ENCODE measurements at places on chromosomes 6 and 20.

GRCh38 chr6:43658161-43658560 lies 13.3 kb downstream of the RSPH9 start:
- DNase-seq = no peak

DNA sequence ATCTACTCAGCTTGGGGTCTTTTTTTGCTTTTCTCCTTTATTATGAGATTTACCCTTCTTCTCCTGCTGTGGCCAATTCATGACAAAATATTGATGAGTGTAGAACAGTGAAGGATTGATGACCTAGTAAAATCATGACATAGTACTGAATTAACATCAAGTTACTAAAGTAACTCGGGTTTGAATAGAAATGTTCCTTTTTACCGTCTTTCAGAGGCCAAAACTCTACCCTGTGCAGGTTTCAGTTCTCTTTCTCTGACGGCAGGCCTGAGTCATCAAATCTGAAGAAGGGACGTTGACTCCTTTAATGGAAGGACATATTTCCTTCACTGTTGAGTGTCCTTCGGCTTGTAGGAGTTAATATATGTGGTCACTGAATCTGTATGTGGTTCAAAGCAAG lies 80.7 kb downstream of the RREB1 start:
- DNase-seq = no peak

DNA sequence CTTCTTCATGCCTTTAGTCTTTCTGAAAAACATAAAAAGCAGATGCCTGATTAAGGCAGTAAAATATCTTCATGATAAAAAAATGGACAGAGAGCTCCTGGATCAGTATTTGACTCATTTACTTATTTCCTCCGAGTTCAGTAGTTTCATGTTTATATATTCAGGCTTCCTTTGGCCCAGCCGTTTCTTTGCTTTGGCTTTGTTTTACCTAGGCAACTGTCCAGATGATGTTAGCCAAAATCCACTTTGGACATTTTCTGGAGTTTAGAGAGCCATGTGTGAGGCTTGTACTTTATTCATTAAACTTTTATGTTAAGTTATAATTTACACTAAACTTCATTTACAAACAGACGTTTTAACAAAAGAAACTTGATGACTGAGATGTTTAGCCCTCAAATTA lies 307.1 kb upstream of the RSPO3 start:
- peak; percentile 63 for DNase-seq

DNA sequence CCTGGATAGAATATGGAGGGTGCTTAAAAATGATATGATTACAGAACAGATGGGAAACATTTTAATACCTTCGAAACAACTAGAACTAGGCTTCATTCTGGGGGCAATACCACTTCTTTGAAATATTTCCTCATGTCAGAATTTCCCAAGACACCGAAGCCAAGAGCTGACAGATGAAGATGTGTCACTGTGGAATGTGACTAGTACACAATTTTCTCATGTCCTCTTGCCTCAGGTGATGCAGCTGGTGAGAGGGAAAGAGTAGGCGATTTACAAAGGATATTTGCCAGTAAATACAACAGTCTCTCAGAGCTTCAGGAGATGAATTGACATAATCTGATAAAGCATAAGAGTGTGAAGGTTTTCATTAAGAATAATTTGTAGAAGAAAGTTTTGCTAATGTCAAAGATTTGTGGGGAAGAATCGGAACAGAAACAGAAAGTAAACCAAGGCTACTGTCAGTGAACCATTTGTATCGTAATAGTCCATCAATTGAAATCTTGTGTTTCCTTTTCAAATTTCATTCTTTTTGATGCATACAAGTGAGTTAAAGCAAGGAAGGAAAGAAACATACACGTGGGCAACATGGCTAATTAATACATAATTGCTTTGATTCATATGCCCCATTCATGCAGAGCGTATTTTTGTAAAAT lies 164.7 kb upstream of the CCN2 start:
- DNase-seq = peak; percentile 33

- peak; percentile 2 for DNase-seq
Observed at GRCh38 chr6:169950558-169950957, 199.1 kb downstream of the ERMARD start.

DNA sequence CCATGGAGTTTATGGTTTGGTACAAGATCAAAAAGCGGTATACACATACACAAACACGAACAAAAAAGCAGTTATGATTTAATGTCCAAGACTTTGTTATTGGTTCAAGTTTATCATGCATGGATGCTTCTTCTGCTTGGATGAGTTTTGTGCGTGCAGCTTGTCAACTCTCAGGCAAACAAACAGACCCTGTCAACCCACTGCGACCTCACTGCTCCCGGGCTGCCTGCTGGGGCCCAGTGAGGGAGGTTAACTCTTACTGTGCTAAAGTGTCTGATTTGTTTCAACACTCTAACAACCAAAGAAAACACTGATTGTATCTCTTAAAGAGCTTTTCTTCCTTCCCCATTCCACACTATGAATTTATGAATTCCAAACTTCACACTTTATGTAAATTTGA lies 26.8 kb upstream of the DDR1 start:
- no peak for DNase-seq

DNA sequence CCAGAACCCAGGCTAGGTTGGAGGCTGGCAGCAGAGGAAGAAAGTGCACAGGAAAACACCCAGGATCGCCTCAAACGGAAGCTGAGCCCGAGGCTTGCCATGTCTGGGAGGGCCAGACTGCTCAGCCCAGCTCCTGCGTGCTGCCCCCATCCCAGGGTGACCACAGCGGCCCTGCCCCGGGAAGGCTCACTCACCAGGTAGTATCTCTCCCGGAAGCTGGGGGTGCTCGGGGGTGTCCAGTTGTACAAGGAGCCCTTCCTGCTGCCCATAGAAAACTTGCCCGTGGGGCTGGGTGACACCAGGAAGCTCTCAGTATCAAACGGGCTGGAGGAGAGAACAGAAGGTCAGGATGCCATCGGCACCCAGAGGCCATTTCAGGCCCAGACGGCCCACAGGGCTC lies 86.9 kb downstream of the RIPOR3 start:
- no peak for DNase-seq

DNA sequence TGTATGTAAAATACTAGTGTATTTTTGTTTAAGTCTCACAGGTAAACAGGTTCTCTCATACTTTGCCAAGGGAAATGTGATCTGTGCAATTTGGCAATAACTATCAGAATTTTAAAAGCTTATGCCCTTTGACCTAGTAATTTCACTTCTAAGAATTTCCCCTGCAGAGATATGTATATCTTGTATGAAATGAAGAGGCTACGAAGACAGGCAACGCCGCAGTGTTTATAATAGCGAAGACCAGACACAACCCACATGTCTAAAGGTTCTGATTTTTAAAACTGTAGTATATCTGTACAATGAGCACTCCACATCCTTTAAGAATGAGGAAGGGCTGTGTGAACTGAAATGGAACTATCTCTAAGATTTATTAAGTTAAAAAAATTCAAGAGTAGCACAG lies 7.5 kb downstream of the TRAF3IP2 start:
- DNase-seq = no peak

DNA sequence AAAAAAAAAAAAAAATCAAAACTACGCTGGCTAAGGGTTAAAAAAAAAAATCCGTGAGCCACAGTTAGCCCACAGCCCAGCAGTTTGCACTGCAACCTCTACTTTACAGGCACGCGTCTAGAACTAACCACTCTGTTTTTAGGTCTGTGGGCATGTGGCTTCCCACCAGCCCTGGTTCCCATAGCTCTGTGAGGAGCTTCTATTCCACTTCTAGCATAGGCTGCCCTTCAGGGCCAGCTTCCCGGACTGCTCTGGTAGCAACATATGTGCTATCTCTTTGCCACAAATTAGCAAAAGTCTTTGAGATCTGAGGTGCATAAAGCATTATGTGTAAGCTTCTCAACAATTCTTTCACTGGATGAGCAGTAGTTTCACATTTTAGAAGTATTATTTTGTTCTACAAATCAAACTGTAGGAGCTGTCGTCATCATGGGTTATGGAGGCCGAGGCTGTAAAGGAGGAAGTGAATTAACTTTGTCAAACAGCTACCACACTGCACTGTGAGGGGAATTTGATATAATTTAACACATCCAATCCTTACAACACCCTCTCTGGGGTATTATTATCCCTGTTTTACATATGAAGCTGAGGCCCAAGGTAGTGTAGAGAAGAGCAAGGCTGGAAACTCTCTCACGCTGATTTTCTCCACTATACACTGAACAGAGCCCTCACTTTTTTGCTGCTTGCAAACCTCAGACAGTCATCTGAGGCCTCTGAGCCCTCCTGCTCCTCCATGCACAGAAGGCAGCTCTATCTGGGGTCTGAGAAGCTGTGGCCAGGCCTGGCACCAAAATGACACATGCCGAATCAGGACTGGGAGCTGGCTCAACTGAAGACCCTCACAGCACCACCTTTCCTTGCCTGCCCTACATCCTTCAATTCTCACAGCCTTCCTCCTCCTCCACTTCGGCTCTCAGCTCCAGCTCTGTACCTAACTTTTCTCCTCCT lies 35.4 kb downstream of the MAN1A1 start:
- no peak for DNase-seq

DNA sequence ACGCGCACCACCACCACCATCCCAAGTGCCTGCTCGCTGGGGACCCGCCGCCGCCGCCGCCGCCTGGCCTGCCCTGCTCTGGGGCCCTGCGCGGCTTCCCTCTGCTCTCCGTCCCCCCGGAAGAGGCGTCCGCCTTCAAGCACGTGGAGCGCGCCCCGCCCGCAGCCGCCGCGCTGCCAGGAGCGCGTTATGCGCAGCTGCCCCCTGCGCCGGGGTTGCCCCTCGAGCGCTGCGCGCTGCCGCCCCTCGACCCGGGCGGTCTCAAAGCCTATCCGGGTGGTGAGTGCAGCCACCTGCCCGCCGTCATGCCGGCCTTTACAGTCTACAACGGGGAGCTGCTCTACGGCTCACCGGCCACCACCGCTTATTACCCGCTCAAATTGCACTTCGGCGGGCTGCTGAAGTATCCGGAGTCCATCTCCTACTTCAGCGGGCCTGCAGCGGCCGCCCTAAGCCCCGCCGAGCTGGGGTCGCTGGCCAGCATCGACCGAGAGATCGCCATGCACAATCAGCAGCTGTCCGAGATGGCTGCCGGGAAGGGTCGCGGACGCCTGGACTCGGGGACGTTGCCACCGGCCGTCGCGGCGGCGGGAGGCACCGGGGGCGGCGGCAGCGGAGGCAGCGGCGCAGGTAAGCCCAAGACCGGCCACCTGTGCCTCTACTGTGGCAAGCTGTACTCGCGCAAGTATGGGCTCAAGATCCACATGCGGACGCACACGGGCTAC lies 7.2 kb downstream of the PRDM13 start:
- no peak for DNase-seq

DNA sequence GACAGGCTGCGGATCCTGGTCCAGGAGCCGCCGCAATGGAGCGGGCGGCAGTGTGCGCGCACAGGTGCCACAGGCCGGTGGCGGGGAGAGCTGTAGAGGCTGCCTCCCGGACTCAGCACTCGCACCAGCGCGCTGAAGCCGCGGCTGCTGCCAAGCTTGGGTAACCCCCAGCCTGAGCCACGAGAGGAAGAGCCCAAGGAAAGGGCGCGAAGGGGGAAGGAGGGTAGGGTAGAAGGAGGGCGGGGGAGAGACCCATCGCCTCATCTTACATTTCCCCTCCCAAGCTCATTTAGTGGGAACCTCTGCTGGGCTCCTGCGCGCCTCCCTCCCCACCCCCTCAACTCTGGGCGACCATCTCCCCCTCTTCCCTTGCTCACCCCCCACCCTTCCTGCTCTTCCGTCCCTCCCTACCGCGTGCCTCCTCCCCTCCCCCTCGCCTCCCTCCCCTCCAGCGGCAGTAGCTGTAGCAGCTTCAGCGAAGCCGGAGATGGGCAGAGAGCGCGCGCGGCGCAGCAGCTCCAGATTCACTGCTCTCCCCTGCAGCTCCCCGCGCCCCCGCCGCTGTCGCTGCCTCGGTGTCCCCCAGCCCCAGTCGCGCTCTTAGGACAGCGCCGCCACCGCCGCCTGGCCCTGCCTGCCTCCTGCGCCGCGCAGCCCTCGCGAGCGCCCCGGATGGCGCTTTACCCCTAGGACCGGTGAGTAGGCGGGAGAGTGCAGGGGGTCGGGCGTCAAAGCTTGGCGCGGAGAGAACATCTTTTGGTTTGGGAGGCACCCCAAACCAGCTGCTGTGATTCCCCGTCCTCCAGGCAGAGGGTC lies at the start of gene FUT9:
TSS of gene FUT9 (plus strand) at position 457 of the 816 bp plus-strand sequence. CDS start 187,182 bp downstream, outside the sequence.
- DNase-seq = no peak

DNA sequence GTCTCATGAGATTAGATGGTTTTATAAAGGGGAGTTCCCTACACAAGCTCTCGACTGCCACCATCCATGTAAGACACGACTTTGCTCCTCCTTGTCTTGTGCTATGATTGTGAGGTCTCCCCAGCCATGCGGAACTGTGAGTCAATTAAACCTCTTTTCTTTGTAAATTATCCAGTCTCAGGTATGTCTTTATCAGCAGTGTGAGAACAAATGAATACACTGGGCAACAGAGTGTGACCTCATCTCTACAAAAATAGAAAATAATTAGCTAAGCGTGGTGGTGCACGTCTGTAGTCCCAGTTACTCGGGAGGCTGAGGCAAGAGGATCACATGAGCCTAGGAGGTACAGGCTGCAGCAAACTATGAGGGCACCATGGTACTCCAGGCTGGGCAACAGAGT lies 51.3 kb downstream of the MDN1 start:
- DNase-seq = no peak

GRCh38 chr6:109628158-109629000 lies 62.6 kb downstream of the AK9 start:
- no peak for DNase-seq

GRCh38 chr6:14929291-14929690 lies 316.6 kb upstream of the JARID2 start:
- no peak for DNase-seq

GRCh38 chr6:51049983-51050877 lies 231.6 kb downstream of the TFAP2B start:
- DNase-seq = peak; percentile 3

DNA sequence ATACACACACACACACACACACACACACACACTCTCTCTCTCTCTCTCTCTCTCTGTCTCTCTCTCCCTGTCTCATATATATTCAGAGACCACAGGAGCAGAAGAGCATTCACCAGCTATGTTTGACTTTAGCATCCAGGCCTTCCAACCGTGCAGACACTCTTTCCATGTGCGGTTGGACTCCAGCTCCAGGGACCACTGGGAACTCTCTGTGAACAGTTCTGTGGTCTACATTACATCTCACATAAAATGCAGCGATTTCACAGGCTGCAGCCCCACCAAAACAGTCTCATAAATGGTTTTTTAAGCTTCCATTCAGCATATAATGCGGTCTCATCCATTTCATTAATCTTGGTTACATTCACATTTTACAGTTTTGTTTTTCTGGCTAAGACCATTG lies 508.4 kb upstream of the SULF2 start:
- no peak for DNase-seq

DNA sequence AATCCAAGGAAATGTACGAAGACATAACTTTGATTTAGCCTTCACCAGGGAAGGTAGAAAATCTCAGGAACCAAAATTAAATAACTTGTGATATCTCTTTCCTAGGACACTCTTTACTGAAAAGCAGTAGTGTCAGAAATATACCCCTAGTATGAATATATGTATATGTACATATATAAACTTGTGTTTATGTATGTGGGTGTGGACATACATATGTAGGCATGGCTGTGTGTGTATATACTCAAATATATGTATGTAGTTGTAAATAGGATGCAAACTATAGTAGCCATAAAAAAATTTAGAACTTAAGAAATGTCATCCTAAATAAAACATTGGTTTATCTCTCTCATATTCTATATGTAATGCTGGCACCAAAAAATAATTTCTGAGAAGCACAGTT lies 500.8 kb downstream of the ADGRB3 start:
- no peak for DNase-seq

All from fibroblast of mammary gland (primary cell).